ENCODE measurements at places on chromosomes 7 and 10.

- DNase-seq: no peak
These were observed 1.2 kb downstream of the BRAF start for GRCh38 chr7:140923358-140924006.

- no peak for DNase-seq
These were observed 1.6 kb downstream of the GTF2IRD1 start for GRCh38 chr7:74455291-74455804.

DNA sequence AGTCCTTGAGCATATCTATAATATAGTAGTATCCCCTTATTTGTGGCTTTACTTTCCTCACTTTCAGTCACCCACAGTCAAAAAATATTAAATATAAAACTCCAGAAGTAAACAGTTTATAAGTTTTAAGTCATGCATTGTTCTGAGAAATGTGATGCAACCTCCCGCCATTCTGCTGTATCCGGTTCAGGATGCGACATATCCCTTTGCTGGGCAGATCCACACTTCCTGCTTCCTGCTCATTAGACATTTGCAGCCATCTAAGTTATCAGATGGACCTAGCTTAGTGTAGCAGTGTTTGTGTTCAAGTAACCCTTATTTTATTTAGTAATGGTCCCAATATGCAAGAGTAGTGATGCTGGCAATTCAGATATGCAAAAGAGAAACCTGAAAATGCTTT, 38.9 kb upstream of the BMS1 start:
- DNase-seq: peak; percentile 8

GRCh38 chr10:14271621-14272020, 59.1 kb downstream of the FRMD4A start:
- DNase-seq: no peak

DNA sequence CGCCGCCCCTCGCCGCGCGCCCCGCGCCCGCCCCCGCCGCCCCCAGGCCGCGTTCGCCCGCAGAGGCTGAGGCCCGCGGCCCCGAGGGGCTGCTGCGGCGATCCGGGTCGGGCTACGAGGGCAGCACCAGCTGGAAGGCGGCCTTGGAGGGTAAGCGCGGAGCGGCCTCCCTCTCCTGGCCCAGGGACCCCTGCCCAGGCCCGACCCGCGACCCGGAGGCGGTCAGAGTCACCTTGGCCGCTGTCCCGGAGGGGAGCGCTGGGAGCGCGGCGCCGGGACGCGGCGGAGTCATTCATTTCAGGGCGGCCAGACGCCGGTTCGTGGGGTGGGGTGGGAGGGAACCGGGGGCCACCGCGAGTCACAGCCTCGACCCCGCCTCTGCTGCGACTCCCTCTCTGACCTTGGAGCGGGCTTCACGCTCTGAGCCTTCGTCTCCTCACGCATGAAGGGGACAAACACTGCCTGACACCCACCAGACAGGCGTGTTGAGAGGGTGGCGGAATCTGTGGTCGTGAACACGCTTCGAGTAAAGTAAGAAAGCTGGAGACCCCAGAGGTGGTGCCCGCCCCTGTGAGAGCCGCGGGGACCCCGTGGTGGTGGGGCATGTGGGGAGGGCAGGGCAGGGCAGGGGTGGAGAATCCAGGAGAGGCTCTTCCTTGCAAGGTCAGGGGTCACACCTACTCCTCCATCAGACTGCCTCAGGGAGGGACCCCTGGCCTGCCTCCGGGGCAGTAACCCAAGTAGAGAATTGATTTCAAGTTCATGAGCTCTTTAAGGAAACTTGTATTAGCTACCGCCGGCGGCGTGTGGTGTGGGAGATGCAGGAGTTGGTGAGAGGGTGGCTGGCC, 707 bp downstream of the CLEC2L start:
- no peak for DNase-seq

- no peak for DNase-seq
These were observed 53.4 kb downstream of the TMEM209 start for GRCh38 chr7:130151591-130152492.

- no peak for DNase-seq
These were observed 60.7 kb upstream of the EXOC6 start for GRCh38 chr10:92787557-92788152.

- no peak for DNase-seq
These were observed 68.8 kb upstream of the WDR11 start for GRCh38 chr10:120782336-120782735.

- DNase-seq: no peak
These were observed 127.0 kb downstream of the ATE1 start for GRCh38 chr10:121800831-121801230.

DNA sequence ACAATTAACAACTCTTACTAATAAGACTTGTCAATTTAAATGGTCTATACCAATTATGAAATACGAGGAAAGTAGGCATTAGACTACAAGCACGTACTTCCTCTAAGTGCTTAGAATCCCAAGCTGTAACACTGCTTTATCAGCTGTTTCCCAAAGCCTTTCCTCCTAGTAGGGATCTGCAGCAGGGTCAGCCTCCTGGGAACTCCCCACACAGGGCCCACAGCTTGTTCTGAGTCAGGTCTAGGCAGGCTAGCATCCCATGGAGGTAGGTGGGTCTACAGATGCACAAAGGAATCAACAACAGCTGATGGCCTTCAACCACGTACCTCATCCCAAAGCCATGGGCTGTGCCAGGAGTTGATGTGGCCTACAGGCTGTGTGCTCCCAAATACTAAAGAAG, 14.7 kb downstream of the MMS19 start:
- no peak for DNase-seq

- no peak for DNase-seq
These were observed 17.8 kb downstream of the CDHR3 start for GRCh38 chr7:105980645-105981396.

- DNase-seq: no peak
These were observed 9.8 kb downstream of the CEP41 start for GRCh38 chr7:130430841-130431666.

DNA sequence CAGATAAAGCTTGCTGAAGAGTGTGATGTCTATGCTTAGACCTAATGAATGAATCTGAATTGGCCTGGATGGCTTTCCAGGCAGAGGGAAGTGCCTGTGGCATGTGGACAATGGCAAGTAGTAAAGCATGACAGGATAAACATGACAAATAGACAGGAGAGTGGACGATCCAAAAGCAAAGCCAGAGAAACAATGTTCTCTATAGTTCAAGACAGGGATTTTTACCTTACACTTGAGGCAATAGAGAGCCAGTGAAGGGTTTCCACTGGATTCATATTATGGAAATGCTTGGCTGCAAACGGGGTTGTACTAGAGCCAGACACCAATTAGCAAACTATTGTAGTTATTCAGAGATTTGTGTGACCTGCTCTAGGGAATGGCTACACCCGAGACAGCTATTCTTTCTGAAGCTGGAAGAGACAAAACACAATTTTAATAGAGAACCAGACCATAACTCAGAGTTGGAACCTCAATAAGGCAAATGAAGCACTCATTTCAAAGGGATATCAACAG, 2.3 kb downstream of the AGMO start:
- no peak for DNase-seq

- DNase-seq: no peak
These were observed 9.6 kb upstream of the EBF3 start for GRCh38 chr10:129973674-129974059.

- DNase-seq: peak; percentile 56
These were observed 107.5 kb upstream of the ARID5B start for GRCh38 chr10:61793760-61794703.

GRCh38 chr7:111043561-111043960, 47.4 kb upstream of the LRRN3 start:
- no peak for DNase-seq

DNA sequence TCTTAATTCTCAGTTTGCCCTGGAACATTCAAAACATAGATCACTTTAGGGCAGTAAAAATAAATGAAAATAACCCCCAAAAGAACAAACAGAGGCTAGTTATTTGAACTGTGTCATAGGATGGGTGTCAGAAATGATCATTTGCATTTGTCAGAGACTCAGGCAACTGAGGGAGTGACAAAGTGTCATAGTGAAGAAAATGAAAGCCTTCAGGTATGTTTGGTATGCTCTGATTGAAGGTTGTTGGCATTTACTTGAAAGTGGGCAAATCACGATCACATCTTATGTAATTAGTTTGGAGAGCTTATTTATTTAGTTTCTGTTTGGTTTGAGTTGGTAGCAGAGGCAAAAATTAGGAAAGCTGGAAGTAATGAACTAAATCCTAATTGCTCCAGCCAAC, 880.9 kb downstream of the ANKRD7 start:
- DNase-seq: no peak

GRCh38 chr10:129758207-129759021, 205.7 kb downstream of the EBF3 start:
- no peak for DNase-seq

DNA sequence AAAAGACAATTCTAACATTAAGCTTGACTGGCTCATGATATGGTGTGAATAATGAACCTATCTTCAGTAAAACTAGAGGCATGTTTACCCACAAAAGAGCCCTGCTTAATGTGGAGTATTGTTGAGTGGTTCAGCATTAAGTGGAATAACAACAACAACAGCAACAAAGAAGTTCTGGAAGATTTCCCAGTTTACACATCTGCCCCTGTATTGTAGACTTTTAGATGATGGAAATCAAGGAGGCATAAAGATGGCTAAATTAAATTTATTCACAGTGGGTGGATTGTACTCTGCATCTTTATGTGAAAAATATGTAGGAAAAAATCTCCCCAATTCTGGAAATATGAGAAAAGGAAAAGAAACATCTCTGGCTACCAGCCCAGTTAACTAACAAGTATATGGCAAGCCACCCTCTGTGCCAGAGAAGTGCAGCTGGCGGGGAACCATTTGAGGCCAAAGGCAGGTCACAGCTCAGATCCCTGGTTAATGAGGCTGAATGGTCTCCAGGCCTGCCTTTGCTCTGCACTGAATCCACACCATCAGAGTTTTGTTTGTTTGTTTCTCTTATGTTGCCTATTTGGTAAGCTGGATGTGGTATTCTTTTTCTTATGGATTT, 186.0 kb downstream of the SEMA3D start:
- DNase-seq: no peak

DNA sequence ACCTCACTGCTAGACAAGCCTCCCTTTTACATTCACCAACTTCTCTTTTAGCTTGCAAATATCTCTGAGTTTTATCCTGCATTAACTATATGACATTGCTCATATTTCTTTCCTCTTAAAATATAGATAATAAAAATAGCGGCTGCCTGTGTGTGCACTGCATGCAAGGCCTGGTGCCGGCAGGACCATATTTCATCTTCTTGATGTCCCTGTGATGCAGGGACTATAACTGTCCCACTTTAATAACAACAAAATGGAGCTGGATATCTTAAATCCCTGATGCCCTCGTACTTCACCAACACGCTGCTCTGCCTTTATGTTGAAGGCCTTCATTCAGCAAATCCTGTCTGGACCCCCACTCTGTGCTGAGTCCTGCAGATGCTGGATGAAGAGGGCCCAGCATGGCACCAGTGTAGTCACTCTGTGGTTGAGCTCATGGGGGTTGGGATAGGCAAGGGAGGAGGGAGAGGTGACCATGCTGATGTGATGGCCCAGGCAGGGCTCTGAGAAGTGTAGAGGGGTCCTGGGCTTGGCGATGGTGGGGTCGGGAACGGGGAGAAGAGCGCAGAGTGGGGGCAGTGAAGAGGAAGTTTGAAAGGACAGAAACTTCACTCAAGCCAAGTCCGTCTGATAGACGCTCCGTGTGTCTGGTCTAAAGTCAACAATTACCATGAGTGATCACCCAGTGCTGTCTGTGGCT, 40.4 kb downstream of the C10orf90 start:
- DNase-seq: no peak

- no peak for DNase-seq
These were observed 91.5 kb downstream of the PRPF18 start for GRCh38 chr10:13678101-13678843.

- DNase-seq: no peak
These were observed 29.1 kb downstream of the TMEM130 start for GRCh38 chr7:98840722-98841121.
